ENCODE measurements at places on chromosomes 5 and 9.

- DNase-seq = peak; percentile 67
Observed at GRCh38 chr5:43631182-43631910, 28.4 kb downstream of the NNT start.

GRCh38 chr9:119736491-119737454, 367.5 kb upstream of the BRINP1 start:
- DNase-seq = no peak

DNA sequence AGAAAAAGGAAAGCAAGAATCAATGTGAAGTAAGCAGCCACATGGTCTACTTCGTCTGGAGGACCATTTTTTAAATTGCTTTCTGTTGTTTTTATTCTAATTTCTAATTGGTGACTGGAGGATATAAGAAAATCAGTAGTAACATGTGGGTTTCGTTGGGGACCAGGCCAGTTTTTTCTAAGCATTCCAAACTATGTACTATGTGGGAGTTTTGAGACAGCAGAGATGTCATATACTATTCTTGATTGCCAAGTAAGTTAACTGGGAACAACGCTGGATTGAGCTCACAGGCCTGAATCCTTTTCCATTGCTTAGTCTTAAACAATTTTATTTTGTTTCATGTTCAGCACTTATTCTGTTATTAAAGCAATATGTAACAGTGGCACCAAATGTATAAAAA, 225.7 kb downstream of the TMEM167A start:
- no peak for DNase-seq

- DNase-seq = no peak
Observed at GRCh38 chr5:169100735-169101075, 200.2 kb downstream of the SLIT3 start.

- peak; percentile 77 for DNase-seq
Observed at GRCh38 chr5:141814064-141814964, 63.9 kb downstream of the PCDH1 start.

DNA sequence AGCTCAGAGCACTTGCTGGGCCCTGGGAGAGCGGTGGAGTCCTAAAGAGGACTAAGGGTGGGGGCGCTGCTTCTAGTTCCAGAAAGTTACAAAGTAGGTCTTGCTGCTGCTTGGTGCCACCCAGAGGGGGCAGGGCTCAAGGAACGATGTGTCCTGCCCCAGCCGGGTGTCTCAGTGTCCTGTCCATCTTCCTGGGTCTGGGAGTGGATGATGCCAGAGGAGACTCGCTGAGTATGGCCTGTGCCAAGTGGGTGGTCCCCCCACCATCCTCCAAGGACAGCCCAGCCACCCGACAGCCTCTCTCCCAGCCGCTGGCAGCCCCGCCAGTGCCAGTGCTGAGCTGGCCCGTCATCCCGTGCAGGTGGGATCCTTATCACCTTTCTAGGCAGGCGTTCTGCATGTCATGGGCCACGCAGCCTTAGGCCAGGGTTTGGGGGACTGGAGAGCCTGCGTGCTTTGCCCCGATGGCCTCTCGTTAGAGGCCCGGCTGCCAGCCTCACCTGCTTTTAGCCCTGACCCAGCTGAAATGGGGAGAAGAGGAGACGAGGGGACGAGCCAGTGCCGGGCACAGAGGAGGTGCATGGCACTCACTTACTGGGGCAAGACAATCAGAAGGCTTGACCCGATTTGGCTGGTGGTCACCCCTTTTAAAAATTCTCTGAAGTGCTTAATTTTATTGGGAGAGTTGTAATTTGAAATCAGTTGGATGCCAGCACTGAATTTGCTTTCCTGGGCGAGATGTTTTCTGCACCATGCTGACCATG, 5.6 kb downstream of the WNK2 start:
- DNase-seq = no peak

DNA sequence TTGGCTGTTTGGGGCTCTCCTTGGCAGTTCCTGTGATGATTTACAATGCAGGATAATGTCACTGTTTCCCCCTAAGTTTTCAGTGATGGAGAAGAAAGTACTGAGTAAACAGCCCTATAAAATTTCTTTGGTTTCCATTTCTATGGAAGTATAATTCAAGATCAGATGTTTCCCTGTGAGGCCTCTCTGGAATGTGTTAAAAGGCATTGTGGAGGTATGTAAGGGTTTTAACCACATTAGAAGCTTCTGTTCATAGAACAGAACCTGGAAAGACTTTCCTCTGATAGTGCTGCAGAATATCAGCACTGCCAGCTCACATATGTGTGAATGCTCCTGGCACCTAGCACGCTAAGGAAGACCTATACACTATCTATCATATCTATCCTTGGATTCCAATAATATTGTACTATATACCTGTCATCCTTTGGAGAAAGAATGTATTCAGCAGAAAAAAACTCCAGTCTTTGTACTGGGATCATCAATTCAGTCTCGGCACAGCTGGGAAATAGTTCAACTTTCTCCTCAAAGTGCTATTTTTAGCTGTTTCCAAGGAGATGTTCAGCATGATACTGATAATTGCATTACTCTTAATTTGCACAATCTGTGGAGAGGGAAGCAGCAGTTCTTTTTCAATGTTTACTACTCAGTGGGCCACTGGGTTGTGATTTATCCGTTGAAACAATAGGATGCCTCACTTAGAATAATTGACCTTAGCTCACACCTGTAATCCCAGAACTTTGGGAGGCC, 21.9 kb downstream of the TTC1 start:
- DNase-seq = no peak

- no peak for DNase-seq
Observed at GRCh38 chr5:72156946-72157624, 49.8 kb downstream of the MAP1B start.

DNA sequence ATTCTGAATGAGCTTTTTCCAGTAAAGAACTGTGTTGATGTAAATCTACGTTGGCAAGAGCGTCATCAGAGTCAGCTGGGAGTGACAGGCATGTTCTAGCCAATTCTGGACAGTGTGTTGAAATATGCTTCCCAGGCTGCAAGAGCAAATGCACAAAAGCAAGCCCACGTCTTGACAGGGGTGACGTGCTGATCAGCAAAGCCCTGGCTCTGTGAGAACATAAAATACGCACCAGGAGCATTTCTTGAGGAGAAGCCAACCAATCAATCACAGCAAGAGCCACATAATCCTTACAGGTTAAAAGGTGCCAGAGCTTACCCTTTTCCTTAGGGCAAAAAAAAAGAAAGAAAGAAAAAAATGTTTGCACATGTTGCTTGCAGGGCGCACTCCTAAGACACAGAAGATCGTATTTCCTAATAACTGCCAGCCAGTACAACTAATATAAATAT, 148.1 kb downstream of the PDE4D start:
- no peak for DNase-seq

DNA sequence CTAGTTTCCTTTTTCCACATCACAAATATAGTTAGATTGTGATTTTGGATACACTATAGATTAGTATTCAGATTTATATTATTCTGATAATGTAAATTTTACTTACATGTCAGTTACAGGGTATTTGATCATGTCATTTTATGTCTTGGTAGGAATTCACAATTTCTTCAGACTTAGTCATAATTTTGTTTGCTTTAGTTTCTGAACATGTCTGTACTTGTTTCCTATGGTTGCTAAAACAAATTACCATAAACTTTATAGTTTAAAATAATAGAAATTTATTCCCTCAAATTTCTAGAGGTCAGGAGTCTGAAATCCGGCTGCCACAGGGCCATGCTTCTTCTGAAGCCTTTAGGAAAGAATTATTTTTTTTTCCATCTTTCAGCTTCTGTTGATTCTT, 1817.2 kb upstream of the CDH9 start:
- no peak for DNase-seq

DNA sequence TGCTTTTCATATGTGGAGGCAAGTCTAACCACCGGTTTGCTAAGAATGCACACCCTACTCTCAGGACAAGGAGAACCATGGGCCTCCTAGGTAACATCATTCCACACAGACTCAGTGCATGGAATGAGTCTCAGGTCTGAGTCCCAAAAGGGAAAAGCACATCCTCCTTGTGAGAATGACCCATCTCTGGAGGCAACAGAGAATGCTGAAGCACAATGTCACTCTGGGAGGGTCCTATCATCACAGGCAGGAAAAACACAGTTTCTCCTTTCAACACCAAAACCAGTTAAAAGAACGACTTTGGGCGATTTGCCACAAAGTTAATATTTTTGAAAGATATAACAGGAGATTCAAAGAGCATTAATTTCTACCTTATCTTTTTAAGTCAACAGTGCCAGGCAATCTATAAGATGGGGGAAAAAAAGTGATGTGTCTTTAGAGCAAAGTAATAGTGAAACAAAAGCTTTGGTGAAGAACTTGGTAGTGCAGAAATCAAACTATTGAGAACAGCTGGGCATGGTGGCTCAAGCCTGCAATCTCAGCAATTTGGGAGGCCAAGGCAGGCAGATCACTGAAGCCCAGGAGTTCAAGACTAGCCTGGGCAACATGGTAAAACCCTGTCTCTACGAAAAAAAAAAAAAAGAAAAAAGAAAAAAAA, 97.3 kb downstream of the OXCT1 start:
- no peak for DNase-seq

GRCh38 chr5:125812651-125813050, 610.6 kb upstream of the GRAMD2B start:
- DNase-seq = no peak

GRCh38 chr5:146069780-146070099, 35.6 kb downstream of the PLAC8L1 start:
- no peak for DNase-seq

DNA sequence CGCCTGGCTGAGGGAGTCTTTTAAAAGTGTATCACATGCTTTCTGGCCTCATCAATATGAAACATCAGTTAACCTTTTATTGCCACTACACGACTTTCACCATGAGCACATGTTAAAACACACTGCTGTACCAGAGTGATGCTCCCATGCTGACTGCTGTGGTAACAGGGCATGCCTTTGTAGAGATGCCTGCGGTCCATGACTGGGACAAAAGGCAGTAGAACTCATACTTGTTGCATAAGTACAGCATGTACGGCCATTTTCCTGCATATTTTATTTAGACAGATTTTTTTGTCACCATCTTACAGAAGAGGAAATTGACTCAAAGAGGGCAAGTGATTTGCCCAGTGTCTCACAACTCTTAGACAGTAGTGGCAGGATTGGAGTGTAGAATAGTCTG, 105.7 kb upstream of the ADAMTSL1 start:
- DNase-seq = no peak

DNA sequence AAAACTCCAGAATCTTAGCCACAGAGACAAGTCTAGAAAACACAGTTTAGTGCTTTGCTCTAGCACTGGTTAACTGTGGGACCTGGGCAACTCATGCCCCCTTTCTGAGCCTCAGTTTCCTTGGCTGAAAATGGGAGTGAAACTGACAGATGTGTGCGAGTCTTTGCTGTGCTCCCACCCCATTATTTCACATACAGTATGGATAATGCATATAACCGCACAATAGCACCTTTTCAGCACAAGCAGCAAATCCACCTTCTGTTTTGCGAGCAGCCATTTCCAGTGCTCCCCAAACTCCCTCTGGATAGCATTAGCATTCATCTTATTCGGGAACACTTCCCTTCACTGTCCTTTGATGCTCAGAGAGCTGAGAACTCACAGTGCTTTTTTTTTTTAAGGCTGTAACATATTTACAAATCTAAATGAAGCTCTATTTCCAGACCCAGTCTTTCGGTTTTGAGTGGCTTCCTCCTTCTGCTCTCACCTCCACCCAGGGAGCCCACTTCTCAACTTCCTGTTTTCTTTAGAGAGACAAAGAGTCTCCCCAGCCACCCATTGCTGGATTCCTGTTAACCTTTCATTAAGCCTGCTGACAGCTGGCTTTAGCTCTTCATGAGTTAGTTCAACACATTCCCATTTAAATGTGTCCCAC, 49.2 kb downstream of the TIMD4 start:
- DNase-seq = peak; percentile 16

GRCh38 chr9:35727676-35728040, 4.3 kb downstream of the TLN1 start:
- DNase-seq = no peak

Measured in mucosa of descending colon (tissue), 3 donors.